ENCODE measurements at places on chromosomes 16 and 17.

DNA sequence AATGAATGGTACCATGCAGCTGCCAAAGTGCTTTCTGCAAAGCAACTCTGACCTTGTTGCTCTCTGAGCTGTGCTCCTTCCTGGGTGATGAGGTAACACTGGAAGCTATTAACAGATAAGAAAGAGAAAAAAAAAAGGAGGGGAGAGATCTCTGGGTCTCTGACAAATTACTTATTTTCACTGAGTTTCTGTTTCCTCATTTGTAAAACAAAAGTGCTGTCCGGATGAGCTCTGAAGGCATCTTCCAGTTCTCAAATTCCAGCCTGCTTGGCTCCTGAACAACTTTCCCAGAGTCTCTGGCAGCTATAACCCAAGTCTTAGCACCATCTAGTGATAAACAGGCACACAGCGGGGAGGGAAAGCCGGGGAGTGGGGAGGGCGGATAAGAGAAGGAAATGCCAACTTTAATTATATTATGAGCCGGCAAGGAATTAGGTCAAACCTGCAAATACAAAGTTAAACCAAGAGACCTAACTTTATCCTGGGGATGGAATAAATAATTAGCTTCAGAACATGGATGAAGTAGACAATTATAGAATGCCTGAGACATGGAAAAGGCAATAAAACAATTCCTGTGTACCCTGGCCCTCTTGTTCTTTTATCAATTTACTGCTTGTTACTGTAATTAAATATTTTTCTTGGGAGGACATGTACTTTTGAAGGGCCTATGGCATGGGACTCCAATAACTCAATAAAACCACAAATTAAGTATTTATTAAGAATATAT is 61.3 kb upstream of the KIFC3 start:
- no peaks in the 10 kb centered on the region for H3K27me3 ChIP-seq
- peak; percentile 69 for DNase-seq

GRCh38 chr16:66513111-66513723 is 36.7 kb downstream of the TK2 start:
- no peak for DNase-seq
- no peaks in the 10 kb centered on the region for H3K27me3 ChIP-seq
- H3K4me3 ChIP-seq, result no peak overlapping the region
- H3K36me3 ChIP-seq, result no peaks in the 10 kb centered on the region
- H3K4me1 ChIP-seq, result peaks cover 22% of the 10 kb centered on the region

GRCh38 chr16:80997964-80998620 is 8.6 kb downstream of the CMC2 start:
- H3K27ac ChIP-seq, result no peak overlapping the region
- no peak overlapping the region for H3K4me3 ChIP-seq
- H3K4me1 ChIP-seq, result no peaks in the 10 kb centered on the region
- H3K36me3 ChIP-seq, result no peaks in the 10 kb centered on the region

DNA sequence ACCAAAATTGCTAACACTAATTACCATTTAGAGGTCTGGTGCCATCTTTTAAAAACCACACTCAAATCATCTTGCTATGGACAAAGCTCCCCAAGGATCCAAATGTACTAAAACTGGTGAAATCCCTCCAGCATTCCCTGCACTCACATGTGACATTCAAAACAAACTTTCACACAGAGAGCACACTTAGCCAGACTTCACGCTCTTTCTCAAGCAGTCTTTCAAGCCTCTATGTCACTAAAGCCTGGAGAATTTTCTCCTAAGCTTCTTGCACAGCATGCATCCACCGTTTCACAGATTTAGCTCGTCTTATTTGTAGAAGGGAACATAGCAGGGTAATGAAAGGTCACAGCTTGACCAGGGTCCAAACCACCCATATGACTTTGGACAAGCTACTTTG is 19.3 kb downstream of the CMTM3 start:
- H3K27ac ChIP-seq, result no peak overlapping the region
- no peaks in the 10 kb centered on the region for H3K27me3 ChIP-seq
- H3K36me3 ChIP-seq, result no peaks in the 10 kb centered on the region
- H3K4me1 ChIP-seq, result peaks cover 3% of the 10 kb centered on the region

DNA sequence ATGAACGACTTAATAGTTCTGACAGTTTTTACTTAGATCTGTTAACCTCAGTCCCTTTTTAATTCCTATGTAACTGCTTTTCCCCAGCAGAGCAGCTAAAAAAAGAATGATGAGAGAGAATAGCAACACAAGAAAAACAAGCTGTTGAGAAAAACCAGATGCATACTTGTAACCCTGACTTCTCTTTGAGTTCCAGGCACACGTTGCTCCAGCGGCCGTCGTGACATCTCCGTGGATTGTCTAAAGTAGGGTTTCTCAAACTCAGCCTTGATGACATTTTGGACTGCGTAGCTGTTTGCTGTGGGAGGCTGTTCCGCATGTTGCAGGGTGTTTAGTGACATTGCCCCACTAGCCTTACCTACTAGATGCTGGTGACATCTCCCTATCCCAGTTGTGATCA is 324.0 kb downstream of the SNX29 start:
- no peaks in the 10 kb centered on the region for H3K36me3 ChIP-seq
- peak; percentile 43 for DNase-seq
- H3K27me3 ChIP-seq, result no peaks in the 10 kb centered on the region
- H3K4me1 ChIP-seq, result no peaks in the 10 kb centered on the region
- H3K27ac ChIP-seq, result peak overlapping the region; percentile 88

GRCh38 chr16:9625122-9625521 is 533.7 kb downstream of the HAPSTR1 start:
- H3K27me3 ChIP-seq, result no peaks in the 10 kb centered on the region
- H3K4me1 ChIP-seq, result no peaks in the 10 kb centered on the region
- H3K36me3 ChIP-seq, result no peaks in the 10 kb centered on the region
- no peak overlapping the region for H3K27ac ChIP-seq
- H3K4me3 ChIP-seq, result no peak overlapping the region
- no peak for DNase-seq

GRCh38 chr17:79054200-79054960 is 20.2 kb upstream of the ENGASE start:
- DNase-seq, result no peak
- H3K4me1 ChIP-seq, result no peaks in the 10 kb centered on the region
- H3K27ac ChIP-seq, result no peak overlapping the region

- no peaks in the 10 kb centered on the region for H3K4me1 ChIP-seq
- H3K4me3 ChIP-seq, result no peak overlapping the region
- H3K27ac ChIP-seq, result no peak overlapping the region
- DNase-seq, result no peak
- H3K36me3 ChIP-seq, result no peaks in the 10 kb centered on the region
These were observed 27.2 kb upstream of the KCNJ16 start for GRCh38 chr17:70047619-70048419.

DNA sequence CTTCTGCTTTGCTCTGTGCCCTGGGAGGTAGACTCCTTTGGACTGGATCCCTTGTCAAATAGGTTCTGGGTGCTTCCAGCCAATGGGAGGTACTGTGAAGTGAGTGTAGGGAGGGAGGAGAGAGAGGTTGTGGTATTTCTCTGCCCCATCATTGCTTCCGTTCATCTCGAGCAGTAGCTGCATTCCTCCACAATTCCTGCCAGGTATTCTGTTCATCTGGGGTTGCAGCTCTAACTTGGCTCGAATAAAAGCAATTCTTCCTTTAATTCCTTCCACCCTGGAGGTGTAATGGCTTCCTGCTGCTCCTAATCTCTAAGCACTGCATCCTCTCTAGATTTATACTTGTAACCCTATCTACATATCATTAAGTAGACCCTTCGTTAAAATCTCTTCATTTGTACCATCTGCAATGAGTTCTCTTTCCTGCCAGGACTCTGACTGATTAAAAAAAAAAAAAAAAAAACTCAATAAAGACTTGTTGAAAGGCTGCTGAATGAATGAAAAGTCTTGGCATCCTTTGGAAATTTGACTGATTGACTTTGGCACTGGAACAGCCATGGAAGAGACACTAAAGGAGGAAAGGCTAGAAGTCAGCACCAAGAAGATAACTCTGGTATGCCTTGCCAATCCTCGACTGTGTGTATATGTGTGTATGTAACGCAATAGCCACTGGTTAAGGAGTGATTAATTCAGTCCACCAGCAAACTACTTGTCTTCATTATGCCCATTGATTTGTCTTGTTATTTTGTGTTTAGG is 616.9 kb upstream of the SOX9 start:
- no peaks in the 10 kb centered on the region for H3K4me1 ChIP-seq
- H3K4me3 ChIP-seq, result no peak overlapping the region

DNA sequence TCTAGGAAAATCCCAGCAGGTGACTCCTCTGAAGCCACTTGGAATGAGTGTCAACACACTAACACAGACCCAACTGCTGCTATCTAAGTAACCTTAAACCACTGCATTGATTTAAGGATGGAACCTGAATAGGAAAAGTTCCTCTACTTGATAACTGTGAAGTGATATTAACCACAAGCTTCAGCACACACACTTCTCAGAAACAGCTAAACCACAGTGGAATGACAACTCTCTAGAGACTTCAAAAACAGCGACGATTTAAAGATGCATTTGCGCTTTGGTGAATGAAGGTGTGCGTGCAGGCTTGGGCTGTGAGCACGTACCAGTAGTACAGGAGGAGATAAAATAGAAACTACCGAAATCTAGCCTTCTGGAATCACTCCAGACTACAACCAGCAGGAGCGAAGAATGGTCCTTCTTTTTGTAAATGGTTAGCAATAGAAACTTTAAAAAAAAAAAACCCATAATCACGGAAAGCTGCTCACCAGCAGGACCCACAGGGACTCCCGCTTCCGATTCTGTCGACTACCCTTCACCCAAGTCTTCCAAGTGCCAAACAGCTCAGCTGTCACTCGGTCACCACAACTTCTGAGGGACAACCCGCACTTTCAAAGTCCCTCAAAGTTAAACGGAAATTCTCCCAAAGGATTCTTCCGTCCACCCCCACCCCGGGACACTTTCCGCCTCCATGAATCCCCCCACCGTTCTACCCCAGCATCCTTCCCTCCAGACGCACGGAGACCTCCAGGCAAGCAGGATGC is 137.7 kb upstream of the CORO6 start:
- no peak for DNase-seq
- no peaks in the 10 kb centered on the region for H3K36me3 ChIP-seq
- no peaks in the 10 kb centered on the region for H3K4me1 ChIP-seq
- H3K4me3 ChIP-seq, result peak overlapping the region; percentile 65
- peak overlapping the region; percentile 78 for H3K27ac ChIP-seq

- no peaks in the 10 kb centered on the region for H3K4me1 ChIP-seq
- H3K27me3 ChIP-seq, result no peaks in the 10 kb centered on the region
- H3K27ac ChIP-seq, result no peak overlapping the region
- no peak overlapping the region for H3K4me3 ChIP-seq
These were observed 10.6 kb upstream of the SUZ12 start for GRCh38 chr17:31926100-31926729.

- DNase-seq, result no peak
- no peak overlapping the region for H3K4me3 ChIP-seq
- no peak overlapping the region for H3K27ac ChIP-seq
- no peaks in the 10 kb centered on the region for H3K36me3 ChIP-seq
- peaks cover 6% of the 10 kb centered on the region for H3K4me1 ChIP-seq
- no peaks in the 10 kb centered on the region for H3K27me3 ChIP-seq
These were observed 2.0 kb upstream of the RDM1 start for GRCh38 chr17:35932586-35932985.

GRCh38 chr17:32763855-32764439 is 113.0 kb downstream of the MYO1D start:
- H3K4me1 ChIP-seq, result no peaks in the 10 kb centered on the region
- no peak overlapping the region for H3K27ac ChIP-seq
- H3K27me3 ChIP-seq, result no peaks in the 10 kb centered on the region
- H3K4me3 ChIP-seq, result no peak overlapping the region
- DNase-seq, result no peak

GRCh38 chr16:89412811-89413210 is 77.5 kb downstream of the ANKRD11 start:
- H3K27ac ChIP-seq, result no peak overlapping the region
- peaks cover 19% of the 10 kb centered on the region for H3K4me1 ChIP-seq
- H3K36me3 ChIP-seq, result no peaks in the 10 kb centered on the region
- no peak overlapping the region for H3K4me3 ChIP-seq

DNA sequence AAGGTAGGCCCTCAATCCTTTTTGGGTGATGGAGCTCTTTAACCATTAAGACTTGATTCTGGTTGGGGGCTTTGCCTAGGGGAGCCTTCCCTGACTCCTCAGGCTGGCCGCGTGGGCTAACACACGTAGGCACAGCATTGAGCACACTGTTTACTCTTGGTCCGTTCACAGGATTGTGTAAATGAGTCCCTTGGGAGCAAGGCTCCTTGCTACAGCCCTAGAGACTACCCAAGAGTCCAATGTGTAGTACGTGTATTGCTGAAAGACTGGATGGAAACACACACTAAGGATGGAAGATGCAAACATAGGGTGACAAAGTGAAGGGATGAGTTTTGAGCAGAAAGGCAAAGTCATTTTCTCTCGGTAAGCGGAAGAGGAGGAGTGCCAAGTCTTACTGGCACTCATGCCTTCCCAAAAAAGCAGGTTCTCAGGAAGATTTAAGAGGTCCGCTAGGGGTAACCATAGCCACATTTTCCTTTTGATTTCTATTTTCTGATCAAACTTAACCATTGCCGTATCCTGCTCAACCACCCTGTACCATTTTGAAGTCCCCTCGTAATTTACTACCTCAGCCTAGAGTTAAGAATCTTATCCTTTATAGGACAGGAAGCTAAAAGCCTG is 911 bp upstream of the ITGA2B start:
- no peak overlapping the region for H3K27ac ChIP-seq
- H3K27me3 ChIP-seq, result no peaks in the 10 kb centered on the region
- H3K36me3 ChIP-seq, result no peaks in the 10 kb centered on the region
- H3K4me1 ChIP-seq, result no peaks in the 10 kb centered on the region
- peak; percentile 1 for DNase-seq
- H3K4me3 ChIP-seq, result no peak overlapping the region

GRCh38 chr17:67258821-67259468 is 13.9 kb upstream of the HELZ start:
- no peak overlapping the region for H3K27ac ChIP-seq
- H3K27me3 ChIP-seq, result no peaks in the 10 kb centered on the region
- H3K4me3 ChIP-seq, result no peak overlapping the region
- H3K36me3 ChIP-seq, result no peaks in the 10 kb centered on the region
- no peak for DNase-seq

DNA sequence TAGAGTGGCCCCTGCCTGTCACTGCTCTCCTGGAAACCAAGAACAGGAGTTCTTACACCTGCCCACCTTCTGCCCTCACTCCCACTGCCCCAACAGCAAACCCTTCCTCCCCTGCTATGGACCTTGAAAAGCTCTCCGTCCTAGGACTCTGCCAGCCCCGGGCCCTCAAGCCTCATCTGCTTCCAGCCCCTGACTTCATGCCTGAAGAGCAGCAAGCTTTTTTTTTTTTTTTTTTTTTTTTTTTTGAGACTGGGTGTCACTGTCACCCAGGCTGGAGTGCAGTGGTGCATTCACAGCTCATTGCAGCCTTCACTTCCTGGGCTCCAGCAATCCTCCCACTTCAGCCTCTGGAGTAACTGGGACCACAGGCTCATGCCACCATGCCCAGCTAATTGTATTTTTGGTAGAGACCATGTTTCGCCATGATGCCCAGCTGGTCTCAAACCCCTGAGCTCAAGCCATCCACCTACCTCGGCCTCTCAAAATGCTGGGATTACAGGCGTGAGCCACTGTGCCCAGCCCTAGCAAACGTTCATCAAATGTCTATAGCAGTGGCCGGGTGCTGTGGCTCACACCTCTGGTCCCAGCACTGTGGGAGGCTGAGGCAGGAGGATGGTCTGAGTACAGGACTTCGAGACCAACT is 16.9 kb downstream of the CARHSP1 start:
- H3K27ac ChIP-seq, result no peak overlapping the region
- no peak for DNase-seq
- no peaks in the 10 kb centered on the region for H3K4me1 ChIP-seq

All from uterus (tissue), 4 donors.